Stimulated activated CD8-positive, alpha-beta memory T cell treated with anti-CD3 and anti-CD28 coated beads, Interleukin-12 subunit alpha, Interleukin-12 subunit beta, amount 100 ng/mL, for 1 hour (primary cell): ENCODE measurements at places on chromosomes 3 and 15.

DNA sequence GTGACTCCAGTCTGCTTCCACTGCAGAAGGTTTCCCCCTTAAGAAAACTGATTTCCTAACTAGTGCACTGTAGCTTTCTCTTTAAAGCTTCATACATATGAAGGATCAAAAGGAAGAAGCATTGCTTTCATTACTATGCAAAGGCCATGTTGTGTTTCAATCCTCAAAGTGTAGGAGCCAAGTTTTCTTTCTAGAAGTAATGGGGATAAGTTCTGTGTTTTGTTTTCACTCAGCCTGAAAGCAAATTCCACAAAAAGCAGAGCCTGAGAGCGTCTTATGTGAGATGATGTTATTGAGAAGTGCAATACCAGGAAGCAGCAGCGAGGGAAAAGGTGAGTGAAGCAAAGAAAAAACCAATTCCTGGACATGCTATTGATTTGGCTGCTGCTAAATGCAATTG is 99.7 kb downstream of the GMNC start:
- no peak for DNase-seq

GRCh38 chr3:3586336-3586735 is 212.9 kb upstream of the LRRN1 start:
- no peak for DNase-seq

- DNase-seq, result no peak
These were observed 17.3 kb upstream of the STAC start for GRCh38 chr3:36362973-36363372.

GRCh38 chr15:100259266-100259665 is 82.5 kb downstream of the ADAMTS17 start:
- no peak for DNase-seq

GRCh38 chr3:174147798-174148197 is 711.3 kb upstream of the NAALADL2 start:
- DNase-seq, result no peak

DNA sequence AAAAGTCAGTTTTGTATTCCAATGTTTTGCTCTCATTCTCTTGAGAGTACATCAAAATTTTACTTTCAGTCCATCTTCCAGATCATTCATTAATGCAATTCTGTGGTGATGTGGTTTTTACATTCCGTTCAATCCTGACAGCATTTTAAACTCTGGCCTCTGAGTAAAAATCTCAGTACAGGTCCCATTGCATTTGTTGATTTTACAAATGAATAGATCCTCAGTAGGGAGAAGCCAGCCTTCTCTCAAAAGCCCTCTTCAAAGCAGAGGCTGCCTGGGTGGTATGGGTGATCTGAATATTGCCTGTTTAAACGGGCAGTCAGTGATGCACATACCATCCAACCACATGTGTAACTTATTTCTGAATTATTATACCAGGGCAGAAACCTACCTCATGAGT is 72.5 kb upstream of the TSC22D2 start:
- DNase-seq, result no peak

- DNase-seq, result no peak
These were observed 192.0 kb downstream of the ATP10A start for GRCh38 chr15:25671132-25671531.

DNA sequence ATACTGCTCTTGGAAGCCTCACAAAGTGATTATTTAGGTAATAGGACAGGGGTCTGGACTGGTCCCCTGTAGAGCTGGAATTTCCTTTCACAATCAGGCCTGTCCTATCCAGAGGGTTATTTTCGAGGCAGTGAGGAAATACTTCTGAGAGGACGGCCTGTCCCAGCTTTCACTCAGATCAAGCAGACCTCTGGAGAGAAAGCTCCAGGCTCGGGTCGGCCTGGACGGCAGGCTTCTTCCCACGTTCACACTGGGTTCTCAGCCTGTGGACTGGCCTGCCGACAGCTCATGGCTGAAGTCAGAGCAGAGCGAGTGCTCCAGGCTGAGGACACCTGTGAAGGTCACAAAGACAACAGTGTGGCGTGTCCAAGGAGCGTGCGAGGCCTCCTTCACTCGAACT is 405.3 kb downstream of the VPS13C start:
- no peak for DNase-seq

DNA sequence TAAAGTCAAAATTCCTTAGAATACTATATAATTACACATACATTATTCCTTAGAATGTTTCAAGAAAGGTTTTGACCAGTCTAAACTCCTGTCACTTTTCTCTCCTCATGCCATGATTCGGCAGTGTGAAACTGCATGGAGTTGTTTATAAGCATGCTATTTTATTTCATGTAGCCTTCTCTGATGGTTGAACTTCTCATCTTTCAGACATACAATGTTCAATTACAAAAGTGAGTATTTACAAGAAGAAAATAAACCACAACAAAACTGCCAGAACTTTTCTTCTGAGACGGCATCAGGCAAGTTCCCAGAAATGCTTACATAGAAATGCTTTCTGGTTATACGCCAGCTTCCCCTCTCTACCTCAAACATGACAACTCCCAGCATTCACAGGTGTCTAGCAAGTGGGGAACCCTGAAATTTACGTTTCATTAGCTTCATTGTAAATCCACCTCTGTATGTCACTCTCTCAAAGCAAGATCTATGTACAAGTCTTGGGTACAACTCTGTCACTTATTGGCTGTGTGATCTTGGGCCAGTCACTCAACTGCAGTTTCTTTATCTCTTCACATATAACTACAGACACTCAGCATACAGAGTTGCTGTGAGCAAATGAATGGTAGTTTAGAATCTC is 42.7 kb downstream of the HDGFL3 start:
- DNase-seq, result no peak

- DNase-seq, result no peak
These were observed 717.4 kb downstream of the SI start for GRCh38 chr3:164360738-164361406.

DNA sequence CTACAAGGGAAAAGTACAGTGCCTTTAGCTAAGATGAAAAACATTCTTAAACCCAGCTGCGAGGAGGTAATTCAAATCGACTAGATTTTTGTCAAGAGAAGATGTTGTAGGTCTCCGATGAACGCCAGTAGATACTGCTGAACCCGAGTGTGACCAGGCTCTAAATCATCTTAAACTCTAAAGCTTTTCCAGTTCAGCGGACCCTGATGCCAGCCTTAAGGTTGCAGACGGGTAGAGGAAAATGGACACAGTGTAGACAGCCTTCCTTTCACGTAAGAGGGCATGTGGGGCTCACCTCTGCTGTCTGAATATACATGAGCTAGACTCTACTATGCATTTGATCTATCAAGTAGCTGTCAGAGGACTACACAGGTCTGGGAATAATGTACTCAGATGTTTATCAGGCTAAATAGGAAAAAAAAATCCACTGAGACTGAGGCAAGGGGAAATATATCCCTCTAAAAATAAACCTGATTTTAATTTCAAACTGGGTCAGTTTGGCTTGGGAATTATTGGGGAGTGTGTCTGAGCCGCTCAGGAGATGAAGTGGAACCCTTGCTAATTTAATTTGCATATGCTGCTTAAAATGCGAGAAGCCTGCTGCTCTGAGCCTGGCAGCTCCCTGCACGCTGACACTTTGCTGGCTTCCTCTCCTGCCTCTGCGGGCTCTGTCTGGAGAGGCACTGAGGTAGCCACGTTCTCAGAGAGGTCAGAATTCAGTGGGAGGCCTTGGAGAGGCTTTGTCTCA is 151.9 kb downstream of the CADPS start:
- no peak for DNase-seq

- no peak for DNase-seq
These were observed 7.7 kb upstream of the SEMA3F start for GRCh38 chr3:50147447-50147846.

DNA sequence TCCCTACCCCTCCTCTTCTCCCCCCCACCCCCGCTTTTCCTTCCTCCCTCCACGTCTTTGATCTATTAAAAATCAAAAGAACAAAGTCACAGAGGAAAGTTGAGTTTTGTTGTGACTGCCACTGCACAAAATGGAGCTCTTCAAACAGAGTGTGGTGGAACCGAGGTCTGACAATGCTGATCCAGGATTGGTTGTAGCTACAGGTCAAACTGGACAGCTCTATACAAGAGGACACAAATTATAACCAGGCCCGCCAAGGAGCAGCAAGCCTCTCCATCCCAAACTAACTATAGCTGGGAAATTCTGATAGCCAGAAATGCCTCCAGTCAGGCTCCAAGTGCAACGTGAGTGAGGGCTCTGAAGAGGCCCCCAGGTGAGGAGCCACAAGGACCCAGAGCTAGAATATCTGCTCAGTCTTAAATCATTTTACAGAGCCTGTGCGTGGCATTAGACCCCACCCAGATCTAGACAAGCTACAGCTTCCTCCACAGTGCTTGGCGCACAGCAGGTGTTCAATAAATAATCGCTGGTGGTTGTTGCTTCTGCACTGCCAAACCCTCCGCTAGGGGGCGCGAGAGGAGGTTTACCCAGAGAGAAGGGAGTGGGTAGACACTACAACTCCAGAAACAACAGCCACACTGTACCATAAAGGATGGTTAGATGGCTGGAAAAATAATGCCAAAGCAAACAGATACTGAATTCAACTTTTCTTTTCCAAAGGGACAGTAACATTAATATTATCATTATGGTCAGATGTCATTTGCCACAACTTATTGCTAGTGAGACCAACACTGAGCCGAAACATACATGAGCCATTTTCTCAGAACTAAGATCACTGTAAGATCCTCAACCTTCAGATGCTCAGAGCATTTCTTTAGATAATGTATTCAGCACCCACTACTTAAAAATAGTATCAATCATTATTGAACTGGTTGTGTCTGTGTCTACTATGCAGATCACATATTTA is 44.6 kb downstream of the ZIC4 start:
- no peak for DNase-seq

GRCh38 chr15:53130943-53131342 is 340.8 kb upstream of the ONECUT1 start:
- DNase-seq, result no peak

- DNase-seq, result no peak
These were observed 11.3 kb upstream of the PROK2 start for GRCh38 chr3:71796290-71796689.

GRCh38 chr3:155312781-155313180 is 19.3 kb upstream of the STRIT1 start:
- no peak for DNase-seq

GRCh38 chr15:38127306-38127771 is 125.3 kb upstream of the SPRED1 start:
- DNase-seq, result no peak

GRCh38 chr3:140850210-140850955 is 91.3 kb upstream of the SLC25A36 start:
- no peak for DNase-seq

GRCh38 chr3:8523041-8523440 is 21.4 kb downstream of the LMCD1 start:
- no peak for DNase-seq

GRCh38 chr15:64146041-64146440 is 5.5 kb upstream of the SNX22 start:
- no peak for DNase-seq

GRCh38 chr3:110869736-110870135 is 201.9 kb upstream of the NECTIN3 start:
- DNase-seq, result no peak
